SIG-M5 (cell line): ENCODE measurements at places on chromosomes 11 and 22.

- DNase-seq, result no peak
Observed at GRCh38 chr11:115247361-115247760, 256.9 kb downstream of the CADM1 start.

DNA sequence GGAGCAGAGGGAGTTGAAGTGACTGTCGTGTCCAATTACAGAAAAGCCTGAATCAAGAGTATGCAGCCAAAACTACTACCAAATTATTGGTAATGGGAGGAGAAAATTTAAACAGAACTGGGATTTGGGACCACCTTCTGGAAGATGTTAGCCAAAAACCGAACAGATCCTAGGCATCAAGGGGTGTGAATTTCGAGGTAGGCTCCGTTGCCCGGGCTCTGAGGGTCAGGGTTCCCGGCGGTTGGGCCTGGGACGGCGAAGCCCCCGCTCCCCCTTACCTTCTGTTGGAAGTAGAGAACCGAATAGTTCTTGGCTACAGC lies 313 bp downstream of the PRCP start:
- DNase-seq, result no peak

GRCh38 chr22:41000941-41001721 lies 50.0 kb downstream of the RBX1 start:
- DNase-seq, result no peak

- DNase-seq, result no peak
Observed at GRCh38 chr11:18253233-18253632, 4.8 kb upstream of the SAA2 start.

DNA sequence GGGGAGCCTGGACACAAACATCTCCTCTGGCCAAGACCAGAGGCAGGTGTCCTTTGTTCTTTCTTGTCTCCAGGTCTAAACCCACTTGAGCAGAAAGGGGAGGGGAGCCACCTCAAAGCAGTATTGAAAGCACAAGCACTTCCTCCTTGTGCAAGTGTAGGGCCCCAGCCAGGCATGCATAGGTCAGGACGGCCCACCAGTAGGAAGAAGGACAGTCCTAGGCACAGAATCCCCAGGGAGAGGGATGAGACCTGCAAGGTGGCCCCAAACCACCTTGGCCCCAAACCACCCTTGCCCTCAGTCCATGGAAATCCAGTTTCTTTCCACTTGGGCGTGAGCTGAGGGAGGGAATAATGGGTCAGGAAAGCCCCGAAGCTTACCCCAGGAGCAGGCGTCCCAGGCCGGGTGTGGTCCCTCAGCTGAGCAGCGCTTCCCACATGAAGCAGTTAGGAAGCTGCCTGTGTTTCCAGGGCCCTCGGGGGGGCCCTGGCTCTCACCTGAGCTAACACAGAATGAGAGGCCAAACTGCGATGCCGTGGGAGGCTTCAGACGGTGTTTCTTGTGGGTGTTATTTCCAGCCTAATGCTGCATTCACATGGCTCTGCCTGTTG lies 20.4 kb upstream of the IGSF9B start:
- no peak for DNase-seq

DNA sequence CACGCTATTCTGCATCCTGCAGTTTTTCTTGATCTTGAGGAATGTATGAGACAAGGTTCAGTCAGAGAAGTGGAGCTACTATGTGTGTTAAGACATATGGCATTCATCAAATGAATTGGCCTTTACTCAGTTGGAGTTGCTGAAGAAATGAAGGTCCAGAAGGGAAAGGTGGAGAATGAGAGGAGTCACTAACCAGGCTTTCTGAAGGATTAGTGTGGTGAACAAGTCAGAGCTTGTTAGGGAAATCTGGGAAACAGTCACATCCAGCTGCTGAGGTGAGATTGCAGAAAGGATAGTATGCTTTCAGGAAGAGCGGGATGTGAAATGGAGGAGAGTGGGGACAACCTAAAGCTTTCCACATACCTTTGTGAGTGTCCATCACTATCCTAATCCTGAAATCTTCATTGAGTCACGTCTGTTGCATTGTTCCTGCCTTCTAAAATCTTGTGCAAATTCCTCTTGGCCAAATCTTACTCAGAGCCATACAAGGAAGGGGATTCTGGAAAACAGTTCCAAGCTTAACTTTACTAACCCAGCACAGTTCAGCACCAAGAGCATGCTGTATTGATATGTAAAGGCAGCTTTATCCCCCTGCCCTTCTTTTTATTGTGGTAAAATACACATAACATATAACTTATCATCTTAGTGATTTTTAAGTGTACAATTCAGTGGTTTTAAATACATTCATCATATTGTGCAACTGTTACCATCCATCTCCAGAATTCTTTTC lies 11.4 kb upstream of the PITPNB start:
- no peak for DNase-seq

DNA sequence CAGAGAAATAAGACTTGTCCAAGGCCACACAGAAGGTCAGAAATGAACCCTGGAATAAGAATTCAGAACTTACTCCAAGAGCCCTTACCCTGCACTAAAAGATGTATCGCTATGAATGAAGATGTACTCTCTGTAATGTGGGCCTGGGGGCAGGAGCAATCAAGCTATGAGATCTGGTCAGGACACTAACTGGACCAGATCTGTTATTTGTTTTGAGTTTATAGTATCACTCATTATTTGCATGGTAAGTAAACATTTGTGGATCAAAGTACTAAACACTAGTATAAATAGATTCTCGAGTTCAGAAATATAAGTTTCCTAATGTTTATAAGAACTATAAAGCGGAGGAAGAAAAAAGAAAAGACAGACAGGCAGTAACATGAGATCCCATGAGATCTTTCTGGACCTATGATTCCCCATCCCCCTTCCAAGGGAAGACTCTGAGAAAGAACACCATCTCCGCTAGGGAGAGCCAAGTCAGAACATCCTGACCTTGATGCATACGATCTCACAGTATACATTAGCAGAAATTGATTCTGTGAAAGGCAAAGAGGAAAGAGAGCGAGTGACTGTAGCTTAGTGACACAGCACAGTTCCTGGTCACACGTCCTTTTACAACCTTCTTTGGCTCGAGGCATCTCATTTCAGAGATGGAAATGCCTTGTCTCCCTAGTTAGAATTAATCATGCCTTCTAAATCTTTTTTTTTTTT lies 71.2 kb downstream of the USP35 start:
- DNase-seq, result no peak

DNA sequence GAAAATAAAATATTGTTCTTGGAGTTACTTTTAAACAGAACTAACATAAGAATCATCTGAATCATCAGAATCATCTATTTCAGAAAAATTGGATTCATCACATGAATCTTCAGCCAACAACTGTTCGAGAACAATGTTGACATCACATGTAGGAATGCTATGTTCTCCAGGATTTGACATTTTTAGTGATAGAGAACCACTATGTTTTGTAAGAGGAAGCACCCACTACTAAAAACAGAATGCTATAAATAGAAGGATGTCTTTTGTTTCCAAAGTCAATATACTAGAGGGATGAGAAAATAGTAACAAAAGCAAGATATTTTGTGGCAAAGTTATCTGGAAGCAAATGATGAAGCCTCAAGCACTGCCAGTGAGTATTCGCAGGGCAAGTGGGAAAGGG lies 263.4 kb upstream of the DDI1 start:
- no peak for DNase-seq

DNA sequence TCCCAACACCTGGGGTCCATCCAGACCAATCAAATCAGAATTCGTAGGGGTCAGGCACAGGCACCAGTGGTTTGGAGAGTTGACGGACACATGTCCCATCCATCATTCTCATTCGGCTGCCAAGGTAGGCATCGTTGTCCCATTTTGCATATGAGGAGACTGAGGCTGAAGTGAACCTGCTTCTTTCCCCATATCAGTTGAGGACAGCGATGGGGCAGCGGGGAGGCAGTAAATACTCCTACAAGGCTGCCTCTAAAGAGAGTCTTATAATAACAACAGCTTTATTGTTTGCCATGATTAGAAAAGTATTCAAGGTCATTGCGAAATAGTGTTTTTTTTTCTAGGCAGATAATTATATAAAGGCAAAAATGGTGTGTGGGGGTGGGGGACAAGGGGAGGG lies 1.6 kb upstream of the BEST1 start:
- DNase-seq, result no peak

DNA sequence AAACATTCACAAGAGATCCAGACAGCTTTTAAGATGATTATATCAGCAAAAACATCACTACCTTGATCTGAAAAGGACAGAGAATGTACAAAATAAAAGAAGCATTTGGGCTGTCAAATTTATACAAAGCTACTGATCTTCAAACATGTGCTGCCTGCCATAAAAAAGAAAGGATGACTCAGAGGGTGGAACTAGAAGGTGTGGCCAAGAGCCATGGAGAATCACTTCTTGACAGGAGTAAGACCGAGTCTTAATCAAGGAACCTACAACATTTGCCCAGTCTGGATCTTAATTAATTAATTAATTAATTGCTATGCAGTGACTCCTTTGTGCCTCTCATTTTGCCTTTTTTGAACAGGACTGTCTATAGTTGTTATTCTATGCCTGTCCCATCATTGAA lies 33.2 kb downstream of the C11orf96 start:
- DNase-seq, result no peak

DNA sequence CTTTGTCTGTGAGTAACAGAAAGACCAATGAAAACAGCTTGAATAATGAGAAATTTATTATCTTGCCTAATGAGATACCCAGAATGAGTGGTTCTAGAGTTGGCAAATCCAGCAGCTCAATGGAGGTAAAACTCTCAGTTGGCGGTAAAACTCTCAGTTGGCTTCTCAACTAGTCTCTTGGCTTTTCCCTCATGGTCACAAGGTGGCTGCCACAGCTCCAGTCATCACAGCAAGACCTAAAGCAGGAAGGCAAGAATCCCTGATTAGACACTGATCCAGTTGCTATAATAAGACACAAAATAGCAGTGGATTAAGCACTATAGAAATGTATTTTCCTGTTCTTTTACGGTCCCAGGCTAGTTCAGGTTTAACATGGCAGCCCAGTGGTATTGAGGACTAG lies 37.5 kb upstream of the TSPAN18 start:
- no peak for DNase-seq

DNA sequence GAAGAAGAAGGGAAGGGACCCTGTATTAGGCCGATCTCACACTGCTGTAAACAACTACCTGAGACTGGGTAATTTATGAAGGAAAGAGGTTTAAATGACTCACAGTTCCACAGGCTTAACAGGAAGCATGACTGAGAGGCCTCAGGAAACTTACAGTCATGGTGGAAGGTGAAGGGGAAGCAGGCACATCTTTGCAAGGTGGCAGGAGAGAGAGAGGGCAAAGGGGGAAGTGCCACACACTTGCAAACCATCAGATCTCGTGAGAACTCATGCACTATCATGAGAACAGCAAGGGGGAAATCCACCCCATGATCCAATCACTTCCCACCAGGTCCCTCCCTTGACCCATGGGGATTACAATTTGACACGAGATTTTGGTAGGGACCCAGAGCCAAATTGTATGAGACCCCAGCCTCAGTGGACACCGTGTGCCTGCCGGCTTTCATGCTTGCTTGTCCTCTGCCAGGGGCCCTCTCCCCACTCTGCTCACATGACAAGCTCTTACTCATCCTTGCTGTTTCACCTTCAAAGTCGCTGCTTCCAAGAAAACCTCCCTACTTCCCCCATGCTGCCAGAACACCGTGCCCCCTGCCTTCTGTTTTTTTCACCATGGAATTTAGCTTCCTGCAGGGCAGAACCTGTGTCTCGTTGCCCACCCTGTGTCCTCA lies 23.3 kb upstream of the PPFIA1 start:
- no peak for DNase-seq

DNA sequence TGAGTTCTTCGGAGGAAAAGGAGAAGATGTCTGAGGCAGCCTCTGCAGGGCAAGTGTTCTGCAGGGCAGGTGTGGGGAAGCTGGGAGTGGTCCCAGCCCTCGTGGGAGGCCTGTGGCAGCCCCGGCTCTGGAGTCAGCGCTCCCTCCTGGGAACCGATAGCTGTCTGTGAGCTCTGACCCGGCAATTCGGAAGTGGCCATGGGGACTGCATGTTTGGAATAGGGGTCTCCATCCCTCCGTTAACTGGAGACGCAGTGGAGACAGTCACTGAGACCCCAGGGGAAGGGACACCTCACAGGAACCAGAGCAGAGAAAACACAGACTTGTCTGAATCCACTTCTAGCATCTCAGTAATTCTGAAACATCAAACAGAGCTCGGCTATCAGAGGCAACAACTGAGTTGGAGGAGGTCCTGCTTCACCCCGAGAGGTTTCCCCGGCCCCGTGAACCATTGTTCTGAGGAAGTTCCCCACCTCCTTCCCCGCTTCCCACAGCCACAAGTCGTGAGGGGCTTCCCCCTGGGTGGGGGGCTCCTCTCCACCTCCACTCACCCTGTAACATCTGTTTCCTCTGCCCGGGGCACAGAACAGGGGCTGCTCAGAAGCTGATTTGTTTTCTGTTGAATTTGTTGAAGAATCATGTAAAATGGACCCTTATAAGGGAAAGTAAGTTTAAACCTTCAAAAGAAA lies 99.6 kb downstream of the BRD1 start:
- DNase-seq, result no peak

GRCh38 chr22:26474682-26475081 lies 8.9 kb downstream of the HPS4 start:
- no peak for DNase-seq

DNA sequence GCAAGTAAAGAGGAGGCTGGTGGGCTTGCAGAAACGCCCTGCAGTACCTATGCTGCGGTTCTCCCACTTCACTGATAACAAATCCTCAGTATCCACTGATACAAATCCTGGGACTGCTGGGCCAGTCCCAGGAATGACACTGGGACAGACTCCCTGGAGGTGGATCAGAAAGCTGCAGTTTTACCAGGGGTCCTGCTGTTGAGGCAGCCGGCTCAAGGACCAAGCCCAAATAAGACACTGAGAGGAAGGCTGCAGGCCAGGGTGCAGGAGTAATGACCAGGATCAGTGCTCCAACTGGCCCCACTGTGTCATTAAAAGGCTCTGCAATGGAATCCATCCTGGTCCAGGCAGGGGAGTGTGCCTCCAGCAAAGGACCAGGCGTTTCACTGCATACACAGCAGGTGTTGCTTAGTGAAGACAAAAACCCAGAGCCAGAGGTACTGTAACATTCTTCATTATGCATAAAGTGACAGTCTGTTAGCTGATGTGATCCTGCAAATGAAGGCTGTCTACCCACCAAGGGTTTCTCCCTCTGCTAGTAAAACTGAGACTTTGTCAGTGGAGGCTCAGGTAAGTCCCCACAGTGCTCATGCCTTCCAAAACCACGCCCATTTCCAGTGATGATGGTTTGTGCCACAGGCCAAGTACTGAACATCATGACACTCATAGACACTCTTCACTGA lies 1.4 kb upstream of the C22orf39 start:
- DNase-seq, result no peak

- no peak for DNase-seq
Observed at GRCh38 chr22:24285245-24285644, 14.6 kb downstream of the SPECC1L start.

GRCh38 chr22:30809086-30809485 lies 114.4 kb downstream of the OSBP2 start:
- no peak for DNase-seq

DNA sequence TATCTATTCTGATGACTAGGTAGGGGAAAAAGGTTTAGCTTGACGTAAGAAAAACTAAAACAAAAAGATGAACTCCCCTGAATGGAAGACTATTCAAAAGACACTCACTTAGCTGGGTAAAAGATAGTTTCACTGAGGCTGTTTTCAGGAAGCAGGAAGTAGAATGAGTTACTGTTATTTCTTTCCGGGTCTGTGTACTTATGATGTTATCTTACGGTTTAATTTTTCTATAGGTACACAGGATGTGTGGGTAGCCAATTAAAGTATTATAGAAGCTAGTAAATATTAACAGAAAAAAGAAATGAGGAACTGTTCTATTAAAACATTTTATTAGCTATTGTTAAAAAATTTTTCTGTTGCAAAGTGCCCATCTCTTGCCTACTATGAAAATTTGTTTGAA lies 45.8 kb upstream of the MMP7 start:
- DNase-seq, result no peak

GRCh38 chr11:67195971-67196456 lies 70.3 kb upstream of the GRK2 start:
- peak; percentile 45 for DNase-seq
